Activated naive CD4-positive, alpha-beta T cell treated with Interleukin-2 at 50 U/mL for 16 hours (primary cell): ENCODE measurements at places on chromosomes 12 and 14.
A peak's percentile ranks its signal among the peaks of the same experiment; 100 is the strongest.

DNA sequence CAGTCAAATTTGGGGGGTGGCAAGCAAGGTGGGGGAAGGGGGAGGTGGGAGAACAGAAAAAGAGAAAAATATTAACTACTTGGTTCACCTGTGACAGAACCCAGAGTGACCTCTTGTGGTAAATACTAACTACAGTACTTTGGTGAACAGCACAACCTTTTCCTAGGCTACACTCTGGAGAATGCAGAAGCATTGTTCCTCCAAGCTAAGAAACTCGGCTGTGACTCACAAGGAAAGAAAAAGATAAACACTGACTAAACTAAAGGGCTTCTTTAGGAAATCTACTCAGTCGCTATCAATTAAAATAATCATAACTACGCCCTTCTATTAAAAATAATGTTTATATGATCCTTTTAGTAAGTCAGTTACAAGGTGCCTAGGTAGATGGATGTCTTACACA, 5.4 kb downstream of the KCNH5 start:
- DNase-seq, result no peak

GRCh38 chr14:96949594-96949993, 152.4 kb downstream of the VRK1 start:
- DNase-seq, result no peak

DNA sequence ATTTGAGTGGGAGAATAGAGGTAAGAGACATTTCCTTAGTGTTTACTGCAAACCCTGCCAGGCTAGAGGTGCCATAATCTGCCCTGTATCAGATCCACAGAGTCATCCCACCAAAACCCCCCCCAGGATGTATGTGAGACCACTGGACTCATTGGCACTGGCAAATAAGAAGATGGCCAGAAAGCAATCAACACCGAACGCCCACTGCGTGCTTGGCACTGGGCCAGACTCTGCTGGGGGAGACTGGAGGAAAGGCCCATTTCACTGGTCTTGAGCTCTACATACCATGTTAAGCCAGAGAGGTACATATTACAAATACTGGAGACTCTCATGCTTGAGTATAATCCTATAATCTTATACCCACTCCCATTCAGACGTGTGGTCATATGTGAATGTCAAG, 44.0 kb downstream of the SMUG1 start:
- no peak for DNase-seq

DNA sequence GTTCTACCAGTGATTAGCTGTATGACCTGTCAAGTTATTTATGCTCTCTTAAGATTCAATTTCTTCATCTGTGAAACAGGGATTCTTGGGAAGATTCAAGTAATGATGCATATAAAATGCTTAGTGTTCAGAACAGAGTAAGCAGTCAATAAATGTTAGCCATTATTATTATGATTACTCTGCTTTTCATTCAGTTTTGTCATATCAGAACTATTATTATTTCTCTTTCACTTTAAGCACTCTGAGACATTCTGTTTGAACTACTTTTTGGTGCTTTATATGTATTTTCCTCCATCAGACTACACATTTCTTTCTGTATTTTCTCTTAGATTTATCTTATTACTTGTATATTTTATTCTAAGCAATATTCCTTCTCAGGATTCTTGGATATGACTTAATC, 81.2 kb downstream of the CFAP54 start:
- DNase-seq, result no peak

- DNase-seq, result no peak
Observed at GRCh38 chr12:42960087-42960527, 370.6 kb upstream of the PRICKLE1 start.

DNA sequence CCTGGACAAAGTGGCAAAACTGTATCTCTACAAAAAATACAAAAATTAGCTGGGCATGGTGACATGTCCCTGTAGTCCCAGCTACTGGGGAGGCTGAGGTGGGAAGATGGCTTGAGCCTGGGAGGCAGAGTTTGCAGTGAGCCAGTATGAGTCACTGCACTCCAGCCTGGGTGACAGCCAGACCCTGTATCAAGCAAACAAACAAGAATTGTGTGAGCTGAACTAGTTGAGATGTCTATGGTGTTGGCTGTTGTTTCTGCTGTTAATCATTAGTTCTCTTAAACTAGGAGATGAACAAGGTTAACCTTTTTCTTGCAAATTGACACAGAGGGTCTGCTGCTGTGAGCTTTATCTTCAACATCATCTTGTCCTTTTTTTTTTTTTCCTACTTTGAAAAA, 23.6 kb downstream of the RASSF3 start:
- no peak for DNase-seq

DNA sequence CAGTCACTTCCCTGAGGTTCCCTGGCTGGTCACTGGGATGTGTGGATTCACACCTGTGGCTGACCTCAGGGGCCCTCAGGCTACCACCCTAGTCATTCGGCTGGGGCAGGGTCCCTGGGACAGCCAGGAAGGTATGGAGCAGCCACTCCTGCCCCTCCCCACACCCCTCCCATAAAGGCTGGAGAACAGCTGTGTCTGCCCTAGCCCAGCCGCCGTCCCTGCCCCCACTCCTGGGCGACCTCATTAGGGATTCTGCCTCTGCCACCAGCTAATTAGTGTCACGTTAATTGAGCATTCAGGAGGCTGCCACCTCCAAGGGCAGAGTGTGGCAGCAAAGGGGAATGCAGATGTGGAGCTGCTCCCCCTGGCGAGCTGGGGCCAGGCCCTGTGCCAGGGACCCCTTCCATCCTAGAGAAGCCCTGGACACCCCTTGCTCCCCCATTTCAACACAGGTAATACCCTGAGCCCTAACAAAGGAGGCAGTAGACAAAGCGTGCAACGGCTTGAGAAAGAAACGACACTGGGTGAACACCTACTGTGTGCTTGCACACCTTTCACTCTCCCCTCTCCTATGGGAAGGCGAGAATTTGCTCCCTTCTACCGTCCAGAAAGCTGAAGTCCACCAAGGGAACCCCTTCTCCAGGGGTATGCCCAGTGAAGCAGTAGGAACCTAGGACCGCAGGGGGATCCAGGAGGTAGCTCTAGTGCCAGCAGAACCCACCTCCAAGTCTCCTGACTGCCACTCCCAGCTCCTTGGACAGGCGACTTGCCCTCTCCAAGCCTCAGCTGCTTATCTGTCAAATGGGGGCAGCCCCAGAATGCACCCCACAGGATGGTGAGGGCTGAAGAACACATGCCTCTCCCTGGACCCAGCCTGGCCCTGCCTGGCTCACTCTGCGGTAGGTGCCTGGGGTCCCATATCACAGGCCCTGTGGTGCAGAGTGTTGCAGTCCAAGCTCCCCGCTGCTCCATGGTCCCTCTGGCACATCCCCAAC, 45.1 kb downstream of the FAM222A start:
- DNase-seq, result no peak

DNA sequence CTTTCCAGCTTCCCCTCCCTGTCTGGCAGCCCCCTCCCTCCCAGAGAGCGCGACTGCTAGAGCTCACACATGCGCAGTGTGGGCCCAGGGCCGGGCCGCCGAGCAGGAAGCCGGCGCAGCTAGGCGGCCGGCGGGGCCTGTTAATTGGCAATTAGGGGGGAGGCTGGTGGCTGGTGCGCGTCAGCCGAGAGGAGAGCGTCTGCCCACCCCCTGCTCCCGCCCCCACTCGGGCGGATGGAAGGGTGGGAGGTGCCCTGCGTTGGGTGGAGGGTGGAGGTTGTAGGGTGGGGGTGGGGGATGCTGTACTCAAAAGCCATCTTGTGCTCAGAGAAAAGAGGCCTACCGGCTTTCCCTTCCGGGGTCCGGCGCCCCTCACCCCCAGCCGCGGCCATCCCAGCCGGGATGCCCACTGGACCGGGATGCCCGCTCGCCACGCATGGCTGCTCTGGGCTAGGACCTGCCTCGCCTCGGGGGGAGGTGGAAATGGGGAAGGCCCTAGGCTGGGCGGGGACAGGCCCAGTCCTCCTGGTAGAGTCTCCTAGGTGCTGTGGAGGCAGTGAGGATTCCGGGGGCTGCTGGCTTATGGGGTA, 9.2 kb downstream of the HOXC8 start:
- peak; percentile 66 for DNase-seq

DNA sequence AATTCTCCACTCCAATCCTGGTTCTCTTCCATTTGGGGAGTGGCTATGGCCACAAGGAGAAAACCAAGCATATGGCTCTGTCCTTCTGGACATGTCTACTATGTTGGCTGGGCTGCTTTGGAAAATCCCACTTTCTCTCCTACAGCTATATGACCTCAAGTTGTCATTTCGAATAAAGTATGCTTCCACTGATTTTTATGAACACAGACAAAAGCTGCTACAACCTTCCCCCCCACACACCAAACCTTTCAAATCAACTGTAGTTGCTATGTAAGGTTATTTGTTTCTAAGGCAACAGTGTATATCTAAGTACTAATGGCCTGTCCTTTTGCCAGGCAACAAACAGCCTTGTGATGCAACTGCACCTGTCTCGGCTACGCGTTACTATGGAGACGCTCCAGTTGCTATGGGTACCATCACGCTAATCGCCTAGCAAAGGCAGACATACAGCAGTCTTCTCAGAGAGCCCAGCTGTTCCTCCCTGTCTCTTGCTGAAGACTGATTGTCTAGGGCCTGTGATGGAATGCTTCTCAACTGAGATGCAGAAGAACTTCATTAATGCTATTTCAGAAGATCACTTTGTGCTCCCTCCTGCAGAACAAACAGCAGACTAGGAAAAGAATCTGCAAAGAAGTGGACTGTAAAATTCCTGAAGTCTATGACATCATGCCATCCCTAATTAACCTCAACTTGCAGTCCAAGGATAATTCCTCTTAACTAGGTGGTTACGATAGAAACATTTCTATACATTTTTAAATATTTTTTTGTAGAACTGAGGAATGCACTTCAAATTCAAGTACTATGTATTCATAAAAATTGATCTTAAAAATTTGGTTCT, 67.6 kb downstream of the FOXN3 start:
- DNase-seq, result no peak

GRCh38 chr12:64181430-64182291, 40.4 kb downstream of the KICS2 start:
- DNase-seq, result no peak

GRCh38 chr14:101350021-101350420, 211.3 kb upstream of the DIO3 start:
- DNase-seq, result no peak
